ENCODE measurements at places on chromosomes 1 and 21.

DNA sequence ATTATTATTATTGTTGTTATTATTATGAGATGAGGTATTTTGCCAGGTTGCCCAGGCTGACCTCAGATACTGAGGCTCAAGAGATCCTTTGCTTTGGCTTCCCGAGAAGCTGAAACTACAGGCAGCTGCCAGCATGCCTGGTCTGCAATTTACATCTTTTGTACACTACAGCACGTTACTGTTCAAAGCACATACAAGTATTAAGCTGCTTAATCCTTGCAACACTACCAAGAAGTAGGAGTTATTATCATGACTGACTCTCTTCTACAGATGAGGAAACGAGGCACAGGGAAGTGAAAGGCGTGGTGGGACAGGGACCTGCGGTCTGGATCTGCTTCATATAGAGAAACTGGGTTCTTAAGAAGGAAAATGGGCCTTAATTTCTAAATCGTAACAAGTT, 11.6 kb downstream of the ERG start:
- no peak for DNase-seq

DNA sequence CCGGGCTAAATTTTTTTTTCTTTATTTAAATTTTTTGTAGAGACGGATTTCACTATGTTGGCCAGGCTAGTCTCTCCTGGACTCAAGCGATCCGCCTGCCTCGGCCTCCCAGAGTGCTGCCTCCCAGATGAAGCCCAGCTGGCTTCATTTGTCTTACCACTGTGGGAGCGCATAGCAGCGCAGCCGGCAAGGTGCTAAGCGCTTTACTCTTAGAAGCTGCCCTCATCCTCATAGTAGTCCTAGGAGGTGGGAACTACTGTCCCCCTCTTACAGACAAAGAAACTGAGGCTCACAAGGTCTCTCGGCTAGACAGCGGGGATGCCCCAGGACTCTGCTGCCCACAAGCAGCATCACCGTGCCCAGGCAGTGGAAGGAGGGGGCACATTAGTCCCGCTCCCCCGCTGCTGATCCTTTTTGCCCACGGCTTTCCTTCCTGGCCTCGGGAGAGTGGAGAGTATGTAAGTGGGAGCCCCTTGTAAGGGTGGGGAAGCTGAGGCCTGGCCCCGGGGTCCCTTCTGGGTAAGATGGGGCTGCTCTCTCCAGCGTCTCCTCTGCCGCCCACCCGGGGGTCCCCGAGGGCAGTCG, 726 bp downstream of the TMEM54 start:
- no peak for DNase-seq

- DNase-seq: no peak
Observed at GRCh38 chr1:151611288-151611790, 511 bp upstream of the SNX27 start.

DNA sequence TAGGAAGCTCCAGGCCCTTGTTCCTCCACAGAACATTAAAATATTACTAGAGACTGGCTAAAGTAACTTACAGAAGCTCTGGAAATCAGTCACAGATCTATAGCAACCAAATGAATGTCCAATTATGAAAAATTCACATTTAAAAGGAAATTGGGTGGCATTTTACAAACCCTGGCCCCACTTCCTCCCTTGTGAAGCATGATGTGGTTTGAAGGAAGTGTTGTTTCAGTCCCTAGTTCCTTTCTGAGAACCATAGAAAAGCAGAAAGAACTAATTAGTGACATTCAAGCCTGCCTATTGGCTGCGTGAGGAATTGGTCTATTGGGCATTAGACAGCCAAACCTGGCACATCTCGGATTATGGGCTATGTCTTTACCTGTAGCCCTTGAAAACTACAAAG, 649.7 kb upstream of the NEGR1 start:
- no peak for DNase-seq

DNA sequence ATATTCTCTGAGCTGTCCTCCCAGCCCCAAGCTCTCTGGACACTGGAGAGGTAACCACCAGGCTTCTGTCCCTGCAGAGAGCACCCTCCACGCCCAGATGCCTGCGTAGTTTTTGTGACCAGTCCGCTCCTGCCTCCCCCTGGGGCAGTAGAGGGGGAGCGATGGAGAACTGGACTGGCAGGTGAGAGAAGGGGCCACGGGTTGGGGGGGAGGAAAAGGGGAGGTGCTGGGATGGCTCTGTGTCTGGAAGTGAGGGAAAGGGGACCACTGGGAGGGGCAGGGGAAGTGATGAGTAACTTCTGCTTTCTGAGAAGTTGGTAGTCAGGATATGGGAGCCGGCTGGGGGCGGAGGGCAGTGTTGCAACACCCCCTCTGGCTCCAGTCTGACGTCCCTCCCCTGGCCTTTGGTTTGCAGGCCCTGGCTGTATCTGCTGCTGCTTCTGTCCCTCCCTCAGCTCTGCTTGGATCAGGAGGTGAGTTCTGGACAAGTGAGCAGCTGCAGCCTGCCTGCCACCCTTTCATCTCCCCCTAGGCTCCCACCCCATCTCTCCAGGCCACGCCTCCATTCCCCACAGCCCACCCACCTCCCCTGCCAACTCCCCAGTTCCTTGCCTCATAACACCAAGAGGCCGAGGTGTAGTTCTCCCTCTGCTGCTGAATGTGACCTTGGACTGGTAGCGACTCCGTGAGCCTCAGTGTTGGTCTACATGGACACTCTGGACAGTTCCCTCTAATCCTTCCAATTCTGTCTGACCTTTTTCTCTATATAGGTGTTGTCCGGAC, 3.1 kb downstream of the ADAMTSL4 start:
- no peak for DNase-seq

- no peak for DNase-seq
Observed at GRCh38 chr1:178928041-178928440, 57.2 kb upstream of the ANGPTL1 start.

DNA sequence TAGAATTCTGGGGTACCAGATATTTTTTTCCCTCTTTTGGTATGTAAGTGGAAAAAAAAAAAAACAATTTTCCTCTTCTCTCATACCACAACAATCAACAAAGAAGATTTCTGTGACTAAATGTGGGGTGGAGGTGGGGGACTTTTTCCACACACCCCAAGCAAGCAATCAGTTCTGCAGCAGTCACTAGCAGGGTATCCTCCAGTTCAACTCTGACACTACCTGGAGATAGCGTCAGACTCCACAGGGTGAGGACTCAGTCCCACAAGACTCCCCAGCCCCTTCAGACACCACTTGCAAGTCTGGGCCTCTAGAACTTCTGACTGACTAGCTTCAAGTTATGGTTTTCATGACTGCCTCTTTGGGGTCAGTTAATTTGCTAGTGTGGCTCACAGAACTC, 6.2 kb downstream of the DHX9 start:
- DNase-seq: no peak

DNA sequence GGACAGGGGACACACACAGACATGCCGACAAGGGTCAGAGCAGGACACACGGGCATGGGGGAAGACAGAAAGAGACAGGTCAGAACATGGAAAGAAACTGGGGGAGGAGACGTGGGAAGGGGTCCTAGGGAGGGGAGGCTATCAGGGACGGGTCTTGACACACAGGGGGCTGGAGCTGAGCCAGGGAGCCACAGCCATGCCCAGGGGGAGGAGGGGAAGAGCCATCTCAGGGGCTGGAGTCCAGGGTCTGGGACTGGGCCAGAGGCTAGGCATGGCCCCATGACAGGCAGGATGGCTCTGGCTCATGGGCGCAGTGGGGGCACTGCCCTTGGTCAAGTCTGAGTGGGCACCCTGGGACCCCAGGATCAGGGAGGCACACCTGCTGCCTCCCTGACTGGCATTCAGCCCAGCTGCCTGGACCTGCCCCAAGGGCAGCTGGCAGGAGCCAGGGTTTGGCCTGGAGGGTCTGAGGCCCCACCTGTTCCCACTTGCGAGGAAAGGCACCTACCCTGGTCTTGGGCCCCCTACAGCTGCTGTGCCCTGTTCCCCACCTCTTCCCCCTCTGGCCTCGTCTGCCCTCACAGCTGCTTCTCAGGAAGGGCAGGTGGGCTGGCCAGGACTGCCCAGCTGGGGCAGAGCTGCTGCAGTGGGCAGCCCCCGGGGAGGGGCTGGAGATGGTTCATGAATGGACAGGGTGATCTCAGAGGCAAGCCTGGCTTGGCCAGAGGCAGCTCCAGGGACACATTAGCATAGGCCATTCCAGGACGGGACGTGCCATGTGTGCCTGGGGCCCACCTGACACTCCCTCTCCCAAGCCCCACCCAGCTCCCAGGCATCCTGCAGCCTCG, 42.9 kb downstream of the HSPG2 start:
- no peak for DNase-seq

- no peak for DNase-seq
Observed at GRCh38 chr1:170213596-170213995, 67.8 kb downstream of the NTMT2 start.

DNA sequence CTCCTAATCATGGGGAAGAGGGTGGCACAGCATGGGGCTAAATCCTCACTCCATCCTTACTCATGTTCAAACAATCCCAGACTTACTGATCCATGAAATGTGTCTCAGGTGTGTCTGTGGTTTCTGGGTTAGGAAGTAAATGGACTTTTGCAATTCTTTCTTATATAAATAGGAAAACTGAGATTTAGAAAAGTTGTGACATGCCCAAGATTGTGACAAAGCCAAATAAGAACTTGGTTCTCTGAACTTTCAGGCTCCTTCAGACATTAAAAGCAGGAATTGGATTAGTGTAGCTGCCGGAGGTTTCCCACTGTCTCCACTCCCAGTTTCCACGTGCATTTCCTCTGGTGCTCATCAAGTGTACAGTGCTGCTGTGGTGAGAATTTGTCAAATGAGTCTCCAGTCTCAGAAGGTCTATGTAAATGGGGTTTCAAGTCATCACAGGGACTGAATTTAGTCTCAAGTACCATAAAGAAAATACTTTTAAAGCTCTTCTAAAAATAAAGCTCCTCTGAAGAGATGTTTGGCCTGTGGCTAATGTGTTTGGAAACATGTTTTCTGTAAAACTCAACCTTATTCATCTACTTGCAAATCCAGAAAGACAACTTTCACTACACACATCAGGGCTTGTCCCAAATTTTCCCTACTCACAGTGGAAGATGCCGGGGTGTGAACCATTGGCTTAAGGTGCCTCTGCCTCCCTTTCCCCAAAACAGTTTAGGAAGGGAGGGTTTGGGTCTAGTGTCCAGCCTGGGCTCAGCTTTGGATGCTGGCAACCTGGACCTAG, 115.2 kb downstream of the NGF start:
- no peak for DNase-seq

GRCh38 chr1:228408041-228408868, 1.6 kb upstream of the TRIM11 start:
- DNase-seq: no peak

DNA sequence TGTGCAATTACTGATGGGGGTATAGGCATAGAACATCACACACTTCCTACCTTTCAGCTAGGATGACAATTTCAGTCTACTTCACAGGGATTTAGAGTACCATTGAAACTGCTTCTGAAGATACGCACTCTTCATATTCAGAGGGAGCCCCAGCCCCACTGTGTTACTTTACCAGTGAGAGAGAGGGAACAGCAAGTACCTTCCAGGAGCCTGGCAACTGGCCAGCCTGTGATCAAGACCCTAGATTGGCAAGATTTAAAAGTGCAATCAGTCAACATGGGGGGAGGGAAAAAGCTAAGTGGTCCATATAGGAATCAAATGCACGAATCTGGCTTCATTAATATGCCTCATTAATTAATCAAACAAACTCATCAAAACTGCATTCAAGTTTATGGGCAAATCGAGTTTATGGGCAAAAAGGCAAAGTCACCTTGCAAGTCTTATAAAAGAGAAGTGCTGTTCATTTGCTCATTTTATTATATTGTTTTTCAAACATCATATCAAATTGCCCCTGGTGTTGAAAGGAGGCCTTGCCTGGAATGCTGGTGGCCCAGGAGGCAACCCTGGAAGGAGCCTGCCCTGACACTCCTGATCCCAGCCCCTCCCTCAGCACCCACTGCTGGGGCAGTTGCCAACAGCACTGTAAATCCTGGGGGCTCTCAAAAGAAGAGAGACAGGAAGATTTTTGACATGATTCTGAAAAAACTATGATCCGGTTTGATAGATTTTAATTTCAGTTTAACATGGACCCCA, 184.9 kb upstream of the DPT start:
- DNase-seq: no peak

GRCh38 chr1:76764638-76765454, 102.4 kb upstream of the ST6GALNAC5 start:
- no peak for DNase-seq

- no peak for DNase-seq
Observed at GRCh38 chr1:154851392-154852177, 18.5 kb downstream of the KCNN3 start.

- no peak for DNase-seq
Observed at GRCh38 chr1:28853093-28853742, 41.2 kb downstream of the OPRD1 start.

DNA sequence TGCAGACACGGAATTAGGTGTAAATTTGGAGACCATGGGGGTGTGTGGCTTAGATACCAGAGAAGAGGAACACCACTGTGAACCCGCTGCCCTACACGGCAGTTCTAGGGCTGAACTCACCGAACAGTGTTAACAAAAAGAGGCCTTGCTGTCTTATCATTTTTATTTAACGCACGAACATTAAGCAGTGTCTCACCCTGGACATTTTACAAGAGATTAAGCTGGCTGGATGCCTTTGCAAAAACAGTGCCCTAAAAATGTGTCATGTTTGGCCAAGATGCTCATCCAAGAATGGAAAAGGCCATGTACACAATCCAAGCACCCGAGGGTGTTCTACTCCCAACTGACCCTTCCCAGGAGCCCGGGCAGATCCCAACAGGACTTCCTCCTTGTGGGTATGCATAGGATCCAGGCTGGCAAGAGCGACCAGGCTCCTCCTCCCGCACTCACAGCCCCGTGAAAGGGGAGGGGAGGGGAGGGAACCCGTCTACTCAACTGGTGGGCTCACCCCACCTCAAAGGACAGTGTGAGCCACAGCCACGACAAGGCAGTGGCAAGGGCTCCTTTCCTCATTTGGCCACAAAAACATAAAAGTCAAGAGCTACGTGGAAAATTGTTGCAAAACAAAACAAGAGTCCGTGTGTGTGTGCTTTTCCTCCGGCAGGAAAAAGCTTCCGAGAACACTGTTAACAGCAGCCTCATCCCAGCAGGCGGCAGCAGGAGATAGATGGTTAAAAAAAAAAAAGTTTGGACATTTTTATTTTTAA, 20.3 kb downstream of the C2CD2 start:
- no peak for DNase-seq

- no peak for DNase-seq
Observed at GRCh38 chr1:64498325-64498724, 28.4 kb downstream of the CACHD1 start.

GRCh38 chr1:230123280-230124185, 56.5 kb downstream of the GALNT2 start:
- DNase-seq: no peak

GRCh38 chr1:50308878-50309277, 114.4 kb downstream of the DMRTA2 start:
- DNase-seq: no peak

DNA sequence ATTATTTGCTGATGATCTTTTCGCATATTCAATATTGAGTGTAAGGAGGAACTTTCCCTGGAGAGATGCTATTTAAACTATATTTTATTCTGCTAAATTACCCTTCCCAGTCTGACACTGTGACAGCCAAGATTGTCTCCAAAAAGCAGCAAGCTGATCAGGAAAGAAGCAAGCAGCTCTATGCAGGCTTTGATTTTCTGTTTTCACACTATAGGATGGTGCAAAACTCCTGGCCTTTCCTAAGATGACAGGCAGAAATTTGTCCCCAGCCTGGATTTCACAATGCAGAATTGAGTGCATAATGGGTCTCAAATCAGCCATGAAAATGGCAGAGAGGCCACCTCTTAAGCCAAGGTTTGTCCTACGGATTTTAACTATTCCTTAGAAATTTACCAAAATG, 1.1 kb downstream of the SGIP1 start:
- DNase-seq: no peak

All from naive thymus-derived CD8-positive, alpha-beta T cell (primary cell).